ENCODE measurements at places on chromosomes 12 and 14.

DNA sequence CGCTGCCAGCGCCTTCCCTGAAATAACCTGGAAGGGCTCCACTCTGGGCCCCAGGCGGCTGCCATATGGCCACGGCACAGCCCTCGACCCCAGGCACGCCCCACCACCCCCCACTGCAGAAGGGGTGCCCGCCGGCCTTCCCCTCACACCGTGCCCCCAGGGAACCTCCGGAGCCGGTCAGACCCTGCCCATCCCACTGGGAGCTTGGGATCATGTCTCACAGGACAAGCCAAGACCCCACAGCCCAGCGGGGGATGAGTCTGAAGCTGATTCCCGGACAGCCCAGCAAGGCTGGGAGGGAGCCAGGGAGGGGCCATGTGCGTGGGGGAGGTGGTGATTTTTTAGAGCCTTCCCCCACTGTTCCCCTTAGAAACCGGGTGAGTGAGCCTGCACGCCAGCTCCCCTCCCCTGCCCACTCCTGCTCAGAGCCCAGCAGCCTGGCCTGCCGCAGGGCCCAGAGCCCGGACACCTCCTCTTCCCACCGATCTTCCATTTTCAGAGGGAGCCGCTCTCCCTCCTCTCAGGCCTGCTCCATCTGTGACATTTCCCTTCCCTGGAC is 1.4 kb downstream of the RIMBP2 start:
- no peak for DNase-seq

GRCh38 chr12:90058704-90059103 is 350.1 kb upstream of the ATP2B1 start:
- no peak for DNase-seq

DNA sequence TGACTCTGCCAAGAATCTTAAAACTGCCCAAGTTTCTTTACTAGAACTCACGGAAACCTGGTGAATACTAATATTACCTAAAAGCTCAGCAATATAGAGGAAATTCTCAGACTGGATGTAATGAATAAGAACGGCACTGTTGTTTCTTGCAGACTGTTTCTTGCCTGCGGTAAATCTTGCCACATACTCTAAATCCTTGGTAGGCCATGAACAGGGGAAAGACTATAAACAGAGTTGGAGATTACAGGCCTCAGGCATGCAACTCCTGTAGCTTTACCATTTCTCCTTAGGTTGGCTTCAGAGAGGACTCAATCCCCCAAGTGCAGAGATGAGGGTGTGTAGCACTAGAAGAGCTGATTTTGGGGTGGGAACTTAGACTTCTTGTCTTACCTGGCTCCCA is 1.1 kb downstream of the ALDH6A1 start:
- no peak for DNase-seq

GRCh38 chr12:128794661-128795529 is 28.9 kb downstream of the SLC15A4 start:
- DNase-seq: no peak

DNA sequence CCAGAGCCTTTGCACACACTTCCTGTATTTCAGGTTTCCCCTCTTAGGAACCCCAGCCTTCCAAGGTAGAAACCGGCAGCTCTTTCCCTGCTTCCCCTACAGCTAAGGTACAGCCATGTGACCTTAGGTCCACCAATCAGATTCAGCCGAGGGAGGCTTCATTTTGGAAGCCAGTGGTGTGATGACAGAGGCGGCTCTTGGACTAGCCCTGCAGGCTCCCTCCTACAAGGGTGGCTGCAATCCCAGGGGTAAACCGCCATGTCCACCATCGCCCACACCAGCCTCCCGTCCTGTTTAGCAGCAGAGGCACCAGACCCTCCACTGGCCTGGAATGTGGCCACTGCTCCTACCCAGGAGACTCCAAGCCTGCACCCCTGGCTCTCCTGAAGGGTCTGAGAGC is 65.6 kb downstream of the SERPINA3 start:
- DNase-seq: no peak

GRCh38 chr12:92771001-92771400 is 68.2 kb downstream of the PLEKHG7 start:
- DNase-seq: no peak

DNA sequence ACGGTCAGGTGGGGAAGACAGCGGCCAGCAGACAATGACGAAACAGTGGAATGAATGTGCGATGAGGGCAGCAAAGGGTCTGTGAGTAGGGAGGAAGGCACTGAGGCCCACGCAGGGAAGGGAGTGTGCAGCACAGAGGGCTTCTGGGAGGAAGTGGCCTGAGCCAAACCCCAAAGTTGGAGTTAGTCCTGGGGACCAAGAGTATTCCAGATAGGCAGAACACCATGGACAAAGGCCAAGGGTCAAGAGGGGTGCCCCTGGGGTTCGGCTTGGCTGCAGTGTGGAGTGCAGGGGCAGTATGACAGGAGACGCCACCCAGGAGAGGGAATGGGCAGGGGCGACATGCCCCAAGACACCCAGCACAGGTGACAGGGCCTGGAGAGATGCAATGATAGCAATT is 58.8 kb downstream of the CHGA start:
- no peak for DNase-seq

GRCh38 chr12:67431411-67432020 is 162.4 kb downstream of the CAND1 start:
- no peak for DNase-seq

GRCh38 chr12:112420740-112421139 is 2.0 kb downstream of the PTPN11 start:
- no peak for DNase-seq

- DNase-seq: no peak
Observed at GRCh38 chr12:130880411-130880885, 8.6 kb downstream of the RAN start.

DNA sequence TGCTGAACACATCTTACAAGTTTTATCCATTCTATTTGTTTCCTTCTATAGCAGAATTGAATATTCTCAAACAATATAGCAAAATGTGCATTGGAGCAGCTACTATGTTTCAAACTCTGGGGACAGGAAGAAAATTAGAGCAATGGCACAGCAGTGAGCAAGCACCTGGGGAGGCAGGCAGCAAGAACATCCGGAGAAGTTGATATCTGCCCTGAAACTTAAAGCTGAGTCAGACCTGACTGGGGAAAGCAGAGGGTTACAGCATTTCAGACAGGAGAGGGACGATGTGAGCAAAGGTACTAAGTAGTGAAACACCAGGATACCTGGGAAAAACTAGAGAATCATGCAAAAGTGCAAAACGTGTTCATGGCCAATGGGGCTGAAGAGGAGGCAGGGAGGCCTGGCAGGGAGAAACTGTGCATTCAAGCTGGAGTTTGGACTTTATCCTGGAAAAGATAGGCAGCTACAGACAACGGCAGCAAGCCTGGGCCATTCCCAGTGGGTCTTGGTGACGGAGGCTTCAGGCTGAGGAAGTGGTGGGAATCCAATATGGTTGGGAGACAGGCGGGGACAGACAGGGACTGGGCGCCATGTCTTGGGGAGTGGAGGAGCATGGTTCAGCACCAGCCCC is 118.0 kb upstream of the CDKN3 start:
- DNase-seq: no peak

DNA sequence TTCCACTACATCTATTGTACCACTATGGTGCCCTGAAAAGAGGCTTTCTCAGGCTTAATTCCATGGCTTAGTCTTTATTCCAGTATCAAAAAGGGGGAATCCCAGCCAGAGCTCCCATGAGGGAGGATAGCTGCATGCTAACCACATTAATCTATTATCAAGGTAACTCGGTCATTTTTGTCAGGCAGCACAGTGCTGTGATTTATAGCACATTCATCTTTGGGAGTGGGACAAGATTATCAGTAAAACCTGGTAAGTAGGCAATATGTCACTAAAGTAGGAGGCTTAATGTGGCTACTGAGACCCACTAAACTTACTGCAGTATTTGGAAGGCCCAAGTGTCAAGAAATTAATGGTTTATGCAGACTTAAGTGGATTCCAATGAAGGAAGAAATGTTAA is 58.9 kb downstream of the DAD1 start:
- DNase-seq: no peak

DNA sequence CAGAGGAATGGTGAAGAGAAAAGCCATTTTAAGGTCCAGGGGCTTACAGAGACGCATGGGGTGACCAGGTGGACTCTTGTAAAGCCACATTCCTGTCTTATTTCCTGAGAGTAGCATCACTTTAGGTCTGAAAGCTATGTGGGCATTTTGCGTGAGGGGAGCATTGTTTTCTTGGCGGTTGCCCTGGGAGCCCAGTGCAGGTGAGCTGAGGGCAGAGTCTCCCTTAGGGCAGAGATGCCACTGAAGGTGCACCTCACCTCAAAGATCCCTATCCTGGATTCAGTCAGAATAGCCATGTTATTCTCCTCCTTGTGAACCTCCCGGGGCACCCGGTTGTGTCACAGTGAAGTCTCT is 12.4 kb downstream of the GLRX5 start:
- no peak for DNase-seq
